ENCODE measurements at places on chromosomes 13 and 19.

- DNase-seq = no peak
Observed at GRCh38 chr13:102374726-102375125, 27.1 kb downstream of the FGF14 start.

GRCh38 chr19:18946335-18946734, 5.3 kb upstream of the HOMER3 start:
- DNase-seq = no peak

GRCh38 chr19:15788594-15789270, 1.3 kb downstream of the OR10H5 start:
- no peak for DNase-seq

GRCh38 chr13:25977671-25978070, 74.1 kb downstream of the SHISA2 start:
- DNase-seq = no peak

DNA sequence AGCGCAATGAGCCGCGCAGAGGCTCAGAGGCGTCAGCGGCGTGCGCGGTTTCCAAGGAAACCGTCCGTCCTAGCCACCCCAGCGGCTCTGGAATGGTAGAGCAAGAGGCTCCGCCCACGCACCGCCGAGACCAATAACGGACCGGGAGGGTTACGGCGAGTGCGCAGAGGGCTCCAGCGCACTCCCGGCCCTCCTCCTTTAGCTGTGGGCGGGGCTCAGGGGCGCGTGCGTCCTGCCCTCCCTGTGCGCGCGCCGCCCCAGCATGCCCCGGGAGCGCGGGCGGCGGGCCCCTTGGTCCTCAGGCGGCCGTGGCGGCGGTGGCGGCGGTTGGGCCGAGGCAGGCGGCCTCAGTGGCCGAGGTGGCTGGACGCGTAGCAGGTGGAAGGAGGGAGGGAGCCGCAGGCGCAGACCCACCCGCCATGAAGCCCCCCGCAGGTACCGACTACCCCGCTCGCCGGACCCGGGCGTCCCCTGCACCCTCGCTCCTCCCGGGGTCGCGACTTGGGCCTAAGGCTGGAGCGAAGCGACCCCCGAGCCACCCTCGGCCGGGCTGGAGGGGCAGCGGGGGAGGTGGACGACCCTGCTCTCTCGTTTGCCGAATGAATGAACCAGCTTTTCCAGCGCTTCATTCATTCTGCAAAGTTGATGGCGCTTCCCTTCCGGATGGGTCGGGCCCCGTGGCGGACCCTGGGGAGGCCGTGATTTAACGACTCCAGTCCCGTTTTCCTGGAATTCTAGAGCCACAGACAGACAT, at the start of gene THOP1:
Gene THOP1, plus strand, starts transcription at position 260 of the 754 bp plus-strand sequence. Its CDS starts 160 bp downstream, at position 420.
- DNase-seq = peak; percentile 93

GRCh38 chr13:50348371-50348770, 333.1 kb downstream of the KCNRG start:
- DNase-seq = no peak

- no peak for DNase-seq
Observed at GRCh38 chr13:103351035-103351828, 285.0 kb upstream of the SLC10A2 start.

DNA sequence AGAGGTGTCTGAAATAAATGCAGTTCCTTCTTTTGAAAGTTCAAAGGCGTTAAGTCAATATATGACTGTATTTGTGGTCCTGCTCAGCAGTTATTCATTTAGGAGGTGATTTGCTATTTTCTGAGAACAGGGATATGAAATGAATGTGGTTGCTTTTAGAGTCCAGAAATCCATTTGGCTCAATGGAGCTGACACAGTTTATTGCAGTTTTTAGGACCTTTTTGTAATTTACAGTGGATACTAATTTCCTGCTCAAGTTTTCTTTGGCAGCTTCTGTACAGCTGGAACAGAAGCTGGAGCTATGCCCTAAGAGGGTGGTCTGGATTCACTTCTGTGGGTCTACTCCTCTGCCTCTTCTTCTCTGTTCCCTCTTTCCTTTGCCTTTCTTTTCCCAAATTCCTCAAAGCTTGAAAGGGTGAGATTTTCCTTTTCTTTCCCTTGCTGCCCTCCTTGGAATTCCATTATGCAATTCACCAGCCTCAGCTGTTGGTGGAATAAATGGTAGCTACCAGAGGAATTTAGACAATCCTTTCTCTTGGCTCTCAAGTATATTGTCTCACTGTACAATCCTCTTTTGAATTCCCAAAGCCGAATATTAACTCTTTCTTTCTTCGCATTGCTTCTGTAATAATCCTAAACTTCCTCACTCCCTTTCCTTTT, 39.9 kb downstream of the ITGBL1 start:
- no peak for DNase-seq

DNA sequence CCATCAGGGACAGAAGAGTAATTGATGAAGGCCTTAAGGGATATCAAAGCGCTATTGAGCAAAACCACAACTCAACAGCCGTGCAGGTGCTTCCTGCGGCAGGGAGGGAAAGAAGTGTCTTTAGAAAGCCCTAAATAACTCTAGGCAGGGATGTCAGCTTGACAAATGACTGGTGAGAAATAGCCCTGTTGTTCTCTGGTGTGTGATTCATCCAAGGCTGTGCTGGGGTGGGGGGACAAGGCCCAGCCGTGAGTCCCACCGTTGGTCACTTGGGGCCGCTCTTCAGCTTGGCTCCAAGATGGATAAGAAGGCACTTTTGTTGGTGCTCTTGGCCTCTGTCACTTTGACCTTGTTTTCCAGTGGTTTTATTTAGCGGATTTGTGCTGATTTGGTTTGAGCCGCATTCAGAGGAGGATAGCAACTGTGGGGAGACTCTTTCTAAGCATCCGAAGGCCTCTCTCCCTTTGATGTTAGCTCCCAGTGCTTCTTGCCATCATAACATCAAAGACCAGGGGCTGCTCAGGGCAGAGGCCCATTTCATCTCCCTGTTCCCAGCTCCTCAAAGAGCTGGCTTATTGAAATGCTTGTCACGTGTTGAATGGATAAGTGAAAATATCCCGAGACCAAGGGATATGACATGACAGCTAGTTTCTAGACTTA, 130.3 kb upstream of the SERP2 start:
- no peak for DNase-seq

- no peak for DNase-seq
Observed at GRCh38 chr13:105972811-105973590, 562.5 kb downstream of the EFNB2 start.

DNA sequence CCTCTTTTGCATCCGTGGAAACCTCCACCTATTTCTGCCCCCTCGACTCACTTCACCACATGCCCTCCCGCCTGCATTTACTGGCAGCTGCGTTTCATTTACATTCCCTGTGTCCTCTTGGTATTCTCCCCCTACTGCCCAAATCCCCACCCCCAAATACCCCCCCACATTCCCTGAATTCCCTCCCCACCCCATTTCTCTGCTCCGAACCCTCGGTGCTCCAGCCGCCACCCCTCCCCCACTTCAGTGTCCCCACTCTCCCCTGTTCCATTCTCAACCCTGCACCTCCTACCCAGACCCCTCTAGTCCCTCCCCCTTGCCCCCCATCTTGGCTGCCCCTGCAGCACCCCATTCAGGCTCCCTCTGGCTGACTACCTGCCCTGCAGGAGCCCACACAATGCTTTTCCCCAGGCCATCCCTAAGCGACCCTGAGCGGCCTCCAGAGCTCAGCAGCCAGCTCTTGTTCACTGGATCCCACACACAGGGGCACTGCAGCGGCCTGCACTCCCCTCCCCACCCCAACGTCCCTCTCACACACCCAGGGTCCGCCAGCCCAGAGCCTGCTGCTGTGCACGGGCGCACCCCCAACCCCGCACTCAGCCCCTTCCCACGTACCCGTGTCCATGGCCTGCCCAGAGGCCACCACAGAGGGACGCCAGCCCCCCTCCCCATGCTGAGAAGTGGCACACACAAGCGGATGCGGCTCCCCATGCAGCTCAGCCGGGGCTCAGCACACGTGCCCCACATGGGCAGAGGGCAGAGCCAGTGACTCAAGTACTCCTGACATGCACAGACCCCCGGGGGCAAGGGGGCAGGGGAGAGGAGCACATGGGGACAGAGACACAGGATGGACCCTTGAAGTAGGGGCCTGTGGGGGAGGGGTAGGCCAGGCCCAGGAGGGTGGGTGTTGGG, 26.3 kb downstream of the SHANK1 start:
- DNase-seq = no peak

GRCh38 chr19:3097442-3097871, 3.3 kb downstream of the GNA11 start:
- no peak for DNase-seq

DNA sequence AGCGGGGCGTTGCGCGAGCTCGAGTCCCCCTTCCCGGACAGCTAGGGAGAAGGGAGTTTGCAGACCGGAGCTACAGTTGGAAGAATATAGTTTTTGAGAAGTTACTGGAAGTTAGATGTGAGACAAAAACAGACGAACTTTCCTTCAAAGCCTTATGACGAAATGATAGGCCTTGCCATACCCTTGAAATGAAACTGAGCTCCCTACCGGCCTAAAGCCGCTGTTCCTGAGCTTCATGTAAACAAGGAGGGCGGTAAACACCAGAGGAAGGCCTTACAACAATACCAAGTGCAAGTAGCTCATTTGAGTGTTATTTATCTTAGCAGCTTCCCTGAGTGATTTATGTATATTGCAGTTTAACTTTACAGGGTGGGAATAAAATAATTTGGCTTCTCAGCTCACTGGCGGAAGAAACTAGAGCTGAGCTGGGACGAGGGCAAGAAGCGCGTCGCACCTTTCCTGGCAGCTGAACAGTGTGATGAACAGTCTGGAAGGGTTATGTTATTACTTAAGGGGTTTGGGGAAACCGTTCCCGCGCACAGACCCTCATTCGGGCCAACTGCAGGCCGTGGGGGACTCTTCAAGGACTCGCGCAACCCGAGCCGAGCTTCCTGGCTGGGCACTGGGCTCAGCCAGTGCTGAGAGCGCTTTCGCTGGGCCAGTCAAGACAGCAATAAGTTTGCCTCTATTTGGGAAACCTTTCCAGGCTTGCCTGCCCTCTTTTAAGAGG, 111.2 kb downstream of the KCNRG start:
- DNase-seq = peak; percentile 42

DNA sequence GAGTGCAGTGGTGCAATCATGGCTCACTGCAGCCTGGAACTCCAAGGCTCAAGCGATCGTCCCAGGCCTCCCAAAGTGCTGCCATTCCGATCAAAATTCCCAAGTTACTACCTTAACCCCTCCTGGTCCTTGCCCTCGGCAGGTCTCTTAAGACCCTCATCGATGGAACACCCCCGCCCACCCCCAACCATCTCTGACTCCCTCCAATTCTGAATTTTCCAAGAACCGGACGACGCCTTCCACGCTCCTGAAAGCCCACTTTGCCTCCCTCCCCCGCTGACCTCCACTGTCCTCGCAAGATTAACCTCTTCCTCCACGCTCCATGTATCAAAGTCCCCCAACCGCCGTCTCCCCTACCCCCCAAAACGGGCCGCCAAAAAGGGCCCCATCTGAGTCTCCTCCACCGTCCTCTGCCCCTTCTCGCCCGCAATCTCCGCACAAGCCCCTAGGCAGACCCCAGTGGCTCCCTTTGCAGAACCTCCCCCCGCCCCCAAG, 539 bp downstream of the DAPK3 start:
- DNase-seq = no peak

DNA sequence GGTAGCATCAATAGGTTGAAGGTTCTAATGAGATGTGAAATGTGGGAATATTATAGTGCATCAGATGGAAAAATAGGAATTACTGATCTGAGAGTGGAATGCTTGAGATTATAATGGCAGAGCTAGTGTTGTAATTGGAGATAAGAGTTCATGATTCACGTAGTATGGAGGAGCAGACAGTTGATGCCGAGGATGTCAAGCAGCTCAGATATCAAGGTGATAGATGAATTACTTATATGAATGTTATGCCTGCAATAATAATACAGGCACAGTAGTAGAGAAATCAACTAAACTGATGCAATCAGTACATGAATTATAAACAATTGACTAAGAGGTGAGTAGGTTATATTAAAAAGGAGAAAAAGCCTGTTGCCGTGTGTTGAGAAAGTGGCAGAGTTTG, 793.2 kb upstream of the GPC6 start:
- DNase-seq = no peak

DNA sequence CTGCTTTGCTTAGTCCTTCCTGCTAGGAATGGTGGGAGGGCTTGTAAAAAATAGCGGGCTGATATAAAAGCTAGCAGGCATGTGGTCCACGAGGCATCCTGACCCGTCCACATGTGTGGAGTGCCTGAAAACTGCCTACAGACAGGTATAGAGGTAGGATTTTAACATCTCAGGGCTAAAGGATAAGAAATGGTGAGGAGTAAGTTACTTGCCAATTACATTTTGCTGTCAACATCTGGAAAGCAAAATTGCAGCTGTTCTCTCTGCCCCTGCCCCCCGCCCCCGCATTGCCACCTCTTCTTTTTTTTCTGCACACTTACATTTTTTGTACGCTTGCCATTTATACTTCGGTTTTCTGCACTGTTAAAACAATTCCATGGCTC, 21.0 kb downstream of the NFIX start:
- DNase-seq = no peak

DNA sequence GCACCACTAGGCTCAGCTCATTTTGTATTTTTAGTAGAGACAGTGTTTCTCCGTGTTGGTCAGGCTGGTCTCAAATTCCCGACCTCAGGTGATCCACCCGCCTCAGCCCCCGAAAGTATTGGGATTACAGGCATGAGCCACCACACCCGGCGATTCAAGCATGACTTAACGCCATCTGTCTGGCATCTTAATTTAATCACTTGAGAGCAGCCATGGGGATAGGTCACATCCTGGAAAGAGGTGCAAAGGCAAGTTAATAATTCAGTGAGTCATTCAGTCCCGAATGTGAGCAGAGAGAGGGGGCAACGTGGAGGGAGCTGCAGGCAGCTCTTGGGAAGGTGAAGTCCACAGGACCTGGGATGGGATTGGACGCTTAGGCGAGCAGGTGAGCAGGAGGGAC, 31.7 kb upstream of the USP29 start:
- DNase-seq = no peak

All from NCI-H1694 treated with DMSO at 0.1 percent for 48 hours (cell line).